ENCODE measurements at places on chromosomes 7 and 10.

DNA sequence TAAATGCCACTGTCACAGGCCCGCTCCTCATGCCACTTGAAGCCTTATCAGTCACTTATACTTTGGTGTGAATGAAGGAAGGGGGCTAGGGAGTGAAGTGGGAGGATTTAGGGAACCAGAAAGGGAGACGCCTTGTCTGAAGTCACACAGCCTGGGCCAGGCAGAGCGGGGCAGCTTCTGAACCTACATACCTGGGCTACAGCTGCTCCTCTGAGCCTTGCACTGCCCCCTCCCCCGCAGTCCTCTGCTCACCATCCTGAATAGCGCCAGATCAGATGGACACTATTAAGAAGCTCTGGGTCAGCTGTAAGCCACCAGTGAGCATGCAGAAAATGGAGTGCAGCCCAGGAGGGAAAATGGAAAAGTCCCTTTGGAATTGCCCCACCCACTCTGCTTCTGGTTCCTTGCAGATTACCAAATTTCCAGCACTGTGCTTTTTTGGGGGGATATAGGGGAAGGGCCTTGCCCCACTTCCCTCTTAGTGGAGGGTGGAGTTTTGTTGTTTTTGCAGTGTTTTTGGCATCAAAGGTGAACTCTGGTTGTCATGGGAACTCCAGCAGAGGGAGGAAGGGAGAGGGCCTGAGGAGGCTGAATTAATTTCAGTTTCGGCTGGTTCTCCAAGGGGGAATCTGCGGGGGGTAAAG lies 35.0 kb upstream of the ADCYAP1R1 start:
- DNase-seq: no peak

DNA sequence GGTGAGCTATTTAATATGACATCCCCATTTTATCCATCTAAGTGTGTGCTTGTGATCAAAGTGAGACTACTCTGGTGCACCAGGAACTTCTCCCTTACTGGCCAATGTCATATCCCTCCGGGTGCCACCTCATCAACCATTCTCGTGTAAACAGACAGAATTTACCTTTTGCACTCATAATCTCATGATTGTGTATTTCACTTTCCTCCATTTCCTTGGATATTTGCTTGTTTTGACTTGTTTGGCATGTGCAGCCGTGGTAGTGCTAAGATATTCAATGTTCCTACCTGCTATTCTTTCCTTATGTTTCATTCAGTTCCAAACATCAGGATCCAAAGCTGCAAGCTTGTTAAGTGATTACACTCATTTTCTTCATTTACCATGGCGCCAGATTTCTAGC lies 280.5 kb upstream of the SP8 start:
- no peak for DNase-seq

- no peak for DNase-seq
Observed at GRCh38 chr10:36181426-36182178, 539.5 kb upstream of the FZD8 start.

- DNase-seq: no peak
Observed at GRCh38 chr7:75599244-75599781, 107.2 kb downstream of the SPDYE5 start.

- no peak for DNase-seq
Observed at GRCh38 chr10:77726732-77727131, 89.1 kb upstream of the KCNMA1 start.

- DNase-seq: no peak
Observed at GRCh38 chr7:118839515-118839914, 615.0 kb downstream of the ANKRD7 start.

DNA sequence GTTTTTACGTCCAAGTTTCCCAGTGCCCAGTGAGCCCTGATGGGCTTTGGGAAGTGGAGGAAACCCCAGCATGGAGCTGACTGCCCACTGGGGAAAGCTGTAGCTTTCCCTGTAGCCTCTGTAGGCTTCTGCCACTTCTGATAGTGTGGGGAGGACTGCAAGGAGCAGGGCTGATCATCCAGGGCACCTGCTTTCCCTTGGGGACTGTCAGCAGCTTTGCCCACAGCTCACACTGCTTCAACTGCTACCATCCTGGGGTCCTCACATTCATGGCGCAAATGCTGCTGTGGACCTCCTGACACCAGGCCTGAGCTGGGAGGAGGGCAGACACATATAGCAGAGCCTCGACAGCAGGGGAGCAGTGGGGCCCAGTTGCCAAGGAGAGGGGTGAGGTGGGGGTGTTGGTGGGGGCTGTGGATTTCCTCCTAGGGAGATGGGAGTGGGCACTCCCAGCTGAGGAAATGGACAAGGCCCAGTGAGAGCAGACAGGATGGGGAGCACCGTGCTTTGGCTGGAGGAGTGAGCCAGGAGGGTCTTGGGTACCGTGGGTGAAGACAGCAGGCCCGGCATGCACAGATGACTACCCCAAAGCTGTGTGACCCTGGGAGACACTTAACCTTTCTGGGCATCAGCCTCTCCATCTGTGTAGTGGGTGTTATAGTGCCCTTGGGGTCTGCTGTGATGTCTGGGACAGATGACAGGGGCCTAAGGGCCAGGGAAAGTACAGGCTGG lies 16.2 kb downstream of the RAMP3 start:
- DNase-seq: no peak

DNA sequence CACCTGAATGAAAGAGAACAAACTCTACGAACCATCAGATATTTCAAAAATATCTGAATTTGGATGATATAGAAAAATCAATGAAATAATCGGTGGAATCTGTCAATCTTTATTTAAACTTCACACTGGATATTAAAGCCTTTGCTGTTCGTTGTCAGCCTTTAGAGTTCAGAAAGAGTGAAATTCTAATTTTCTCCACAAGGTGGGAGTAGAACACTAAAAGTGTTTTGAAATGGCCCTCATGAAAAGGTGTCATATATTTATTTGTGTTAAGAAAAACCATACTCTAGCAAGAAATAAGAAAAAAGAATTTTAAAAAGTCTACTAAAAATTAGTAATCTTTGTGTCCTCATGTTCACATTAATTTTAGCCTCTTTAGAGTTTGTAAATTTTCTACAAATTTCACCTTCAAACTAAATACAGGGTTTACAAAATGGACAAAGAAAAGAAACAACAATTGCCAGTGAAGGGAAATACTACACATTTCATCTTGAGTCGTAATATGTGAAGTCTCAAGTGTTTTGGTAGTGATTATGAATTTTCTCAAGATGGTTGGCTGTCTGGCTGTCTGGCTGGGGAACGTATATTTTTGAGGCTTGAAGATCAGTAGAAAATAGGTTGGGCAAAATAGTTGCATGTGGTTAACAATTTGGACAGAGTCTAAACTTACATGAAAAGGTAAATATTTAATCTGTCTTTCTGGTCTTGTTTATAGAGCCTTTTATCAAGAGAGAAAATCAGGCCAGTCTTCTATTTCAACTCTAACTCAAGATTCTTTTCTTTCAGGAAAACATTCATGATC lies 43.7 kb downstream of the DNAJB9 start:
- DNase-seq: peak; percentile 17

- peak; percentile 38 for DNase-seq
Observed at GRCh38 chr7:98250789-98251188, 1.2 kb downstream of the TECPR1 start.

GRCh38 chr10:101817337-101818118 lies 716 bp downstream of the OGA start:
- DNase-seq: no peak

GRCh38 chr10:67666416-67667034 lies 29.5 kb downstream of the CTNNA3 start:
- peak; percentile 8 for DNase-seq

- no peak for DNase-seq
Observed at GRCh38 chr10:80579849-80580637, 42.3 kb downstream of the SH2D4B start.

DNA sequence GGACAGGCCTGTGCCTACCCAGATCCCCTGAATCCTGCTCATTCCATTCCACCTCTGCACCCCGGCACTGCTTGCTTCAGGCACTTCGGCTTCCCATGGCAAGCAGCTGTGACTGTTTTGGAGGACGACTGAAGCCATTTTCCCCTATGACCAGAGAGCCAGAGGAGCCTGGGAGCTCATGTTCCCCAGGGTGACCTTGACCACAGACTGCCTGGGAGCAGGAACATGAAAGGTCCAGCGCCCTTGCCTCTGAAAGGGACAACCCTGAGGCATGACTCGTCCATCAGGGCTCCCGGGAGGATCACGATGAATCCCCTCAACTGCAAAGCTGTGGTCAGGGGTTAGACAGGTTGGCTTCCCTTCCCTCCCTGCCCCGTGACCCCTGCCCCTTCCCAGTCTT lies 16.7 kb upstream of the HMX3 start:
- no peak for DNase-seq

- no peak for DNase-seq
Observed at GRCh38 chr10:89341649-89342048, 13.9 kb downstream of the IFIT3 start.

DNA sequence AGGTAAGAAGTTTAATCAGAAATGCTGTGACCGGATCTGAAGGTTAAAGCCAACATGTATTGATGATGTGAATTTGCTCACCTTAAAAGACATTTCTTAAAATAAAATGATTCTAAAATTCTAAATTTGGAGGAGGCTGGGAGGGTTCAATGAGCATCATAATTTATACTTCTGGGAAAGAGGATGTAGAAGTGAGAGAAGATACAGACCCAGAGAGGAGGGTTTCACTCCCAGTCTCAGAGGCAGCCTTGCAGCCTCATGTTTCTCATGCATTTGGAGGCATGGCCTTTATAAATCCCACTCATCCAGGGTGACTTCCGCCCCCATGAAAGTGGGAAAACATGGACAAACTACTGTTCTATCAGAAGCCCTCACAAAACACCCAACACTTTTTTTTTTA lies 305.6 kb upstream of the PITRM1 start:
- DNase-seq: no peak

DNA sequence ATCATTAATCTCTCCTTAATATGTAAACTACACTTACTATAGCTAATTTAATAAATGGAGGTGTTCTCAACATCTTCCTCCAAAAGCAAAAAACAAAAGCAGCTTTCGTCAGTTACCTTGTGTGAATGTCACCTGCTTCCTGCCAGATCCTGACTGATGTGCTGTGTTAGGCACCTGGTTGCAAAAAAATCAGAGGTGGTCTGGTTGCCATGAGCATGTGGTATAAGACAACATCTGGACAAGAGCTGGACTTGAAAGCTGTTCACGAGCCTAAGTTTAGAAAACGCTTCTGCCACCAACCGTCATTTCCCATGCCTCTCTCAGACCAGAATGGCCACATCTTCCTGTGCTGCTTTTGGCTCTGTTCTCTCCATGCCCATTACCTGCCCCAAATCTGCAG lies 42.0 kb upstream of the GGCT start:
- DNase-seq: no peak

DNA sequence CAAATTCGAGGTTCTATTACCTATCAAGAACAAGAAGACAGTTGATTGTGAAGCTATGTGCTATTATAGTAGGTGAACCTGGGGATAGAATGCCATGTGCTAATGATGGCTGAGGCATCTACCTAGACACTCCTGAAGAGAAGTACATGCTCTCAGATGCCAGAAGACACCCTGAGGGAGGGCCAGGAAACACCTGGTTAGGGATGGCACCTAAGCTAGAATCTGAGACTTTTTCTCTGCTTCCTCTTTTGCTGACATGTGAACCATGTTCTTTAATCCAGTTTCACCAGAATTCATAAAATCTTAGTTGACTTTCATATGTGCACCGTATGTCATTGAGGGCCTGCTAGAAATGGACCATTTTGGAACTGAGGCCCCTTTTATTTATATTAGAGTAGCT lies 242.8 kb downstream of the GPR158 start:
- DNase-seq: no peak

GRCh38 chr10:22649994-22650393 lies 64.4 kb downstream of the PIP4K2A start:
- DNase-seq: no peak

DNA sequence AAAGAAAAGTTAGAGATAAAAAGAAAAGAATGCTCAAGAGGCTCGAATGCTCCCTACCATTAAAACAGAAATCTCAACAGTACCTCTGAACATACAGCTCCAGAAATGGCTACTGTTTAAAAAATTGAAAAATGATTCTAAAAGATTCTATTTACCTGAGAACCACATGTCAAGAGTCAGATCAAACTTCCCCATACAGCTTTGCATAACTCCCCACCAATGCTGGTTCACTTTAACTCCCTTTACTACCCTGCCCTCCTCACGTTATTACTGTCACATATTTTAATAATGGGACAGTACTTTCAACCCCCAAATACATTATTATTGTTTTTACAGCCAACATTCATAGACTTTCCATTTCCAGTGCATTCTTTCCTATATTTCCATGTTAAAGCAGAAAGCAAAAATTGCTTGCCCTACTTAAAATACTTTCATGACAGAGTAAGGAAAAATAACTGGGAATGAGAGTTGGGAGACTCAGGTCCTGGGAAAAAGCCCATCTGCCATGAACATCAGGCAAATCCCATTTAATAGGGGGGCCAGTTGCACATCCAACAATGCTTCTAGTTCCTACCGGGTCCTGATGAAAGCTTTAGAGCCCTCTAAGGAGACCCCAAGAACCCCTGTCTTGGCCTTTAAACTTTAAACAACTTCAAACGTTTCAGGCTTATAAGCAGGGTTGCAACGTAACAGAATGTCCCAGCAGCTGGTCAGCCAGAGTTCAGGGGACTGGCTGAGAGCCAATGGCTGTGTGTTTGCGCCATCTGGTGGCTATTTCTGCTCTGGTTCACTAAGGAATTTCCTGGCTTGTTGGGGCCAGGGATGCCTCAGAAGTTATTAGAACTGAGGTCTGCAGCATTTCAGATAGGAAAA lies 247.4 kb downstream of the ELMO1 start:
- DNase-seq: peak; percentile 47

DNA sequence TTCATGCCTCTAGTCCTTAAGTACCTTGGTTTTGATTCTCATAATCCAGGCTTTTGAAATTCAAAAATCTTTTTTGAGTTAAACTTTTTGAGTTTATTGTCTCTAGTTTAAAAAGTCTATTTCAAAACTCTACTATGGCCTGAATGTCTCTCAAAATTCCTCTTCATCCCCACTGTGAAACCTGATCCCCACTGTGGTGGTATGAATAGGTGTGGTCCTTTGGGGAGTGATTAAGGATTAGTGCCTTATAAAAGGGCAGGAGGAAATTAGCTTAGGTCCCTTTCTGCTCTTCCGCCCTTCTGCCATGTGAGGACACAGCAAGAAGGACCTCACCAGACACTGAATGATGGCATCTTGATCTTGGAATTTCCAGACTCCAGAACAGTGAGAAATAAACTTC lies 44.1 kb upstream of the JAZF1 start:
- DNase-seq: no peak

- no peak for DNase-seq
Observed at GRCh38 chr10:101442456-101442800, 88.5 kb downstream of the BTRC start.

- DNase-seq: no peak
Observed at GRCh38 chr10:106495931-106496330, 668.6 kb downstream of the SORCS1 start.

Measured in germinal center (tissue), 1 donor.